ENCODE measurements at places on chromosomes 6 and 20.

- DNase-seq: no peak
These were observed 605.4 kb upstream of the HTR1E start for GRCh38 chr6:86331919-86332318.

DNA sequence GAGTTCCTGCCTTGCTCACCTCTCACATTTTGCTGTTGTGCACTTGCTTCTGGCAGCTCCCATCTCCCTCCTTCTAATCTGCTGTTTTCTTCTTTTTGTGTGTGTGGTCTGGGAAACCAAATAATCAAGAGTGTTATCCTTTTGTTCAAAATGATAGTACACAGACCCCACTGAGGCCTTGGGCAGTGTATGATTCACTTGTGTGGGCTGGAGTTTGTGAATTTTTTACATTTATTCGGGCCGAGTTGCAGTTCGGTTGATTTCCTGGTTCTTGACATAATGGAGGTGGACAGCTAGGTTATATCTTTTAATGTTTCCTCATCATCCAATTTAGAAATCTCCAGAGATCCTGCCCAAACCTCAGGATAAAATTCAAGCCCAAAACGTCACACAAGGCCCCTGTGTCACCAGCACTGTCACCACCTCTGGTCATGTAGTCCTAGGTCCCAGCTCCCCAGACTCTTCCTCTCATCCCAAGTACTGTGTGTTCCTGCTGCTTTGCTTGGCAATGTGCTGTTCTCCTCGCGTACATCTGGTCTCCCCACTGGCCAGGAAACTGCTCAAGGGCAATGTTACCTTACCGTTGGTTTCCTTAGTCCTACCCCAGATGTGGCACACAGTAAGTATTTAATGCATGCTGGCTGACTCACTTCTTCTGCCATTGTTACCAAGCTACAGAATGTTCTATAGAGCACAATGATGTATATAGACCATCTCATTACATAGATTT is 55.7 kb upstream of the PHACTR2 start:
- DNase-seq: no peak

GRCh38 chr20:50673466-50674137 is 17.7 kb downstream of the RIPOR3 start:
- DNase-seq: no peak

DNA sequence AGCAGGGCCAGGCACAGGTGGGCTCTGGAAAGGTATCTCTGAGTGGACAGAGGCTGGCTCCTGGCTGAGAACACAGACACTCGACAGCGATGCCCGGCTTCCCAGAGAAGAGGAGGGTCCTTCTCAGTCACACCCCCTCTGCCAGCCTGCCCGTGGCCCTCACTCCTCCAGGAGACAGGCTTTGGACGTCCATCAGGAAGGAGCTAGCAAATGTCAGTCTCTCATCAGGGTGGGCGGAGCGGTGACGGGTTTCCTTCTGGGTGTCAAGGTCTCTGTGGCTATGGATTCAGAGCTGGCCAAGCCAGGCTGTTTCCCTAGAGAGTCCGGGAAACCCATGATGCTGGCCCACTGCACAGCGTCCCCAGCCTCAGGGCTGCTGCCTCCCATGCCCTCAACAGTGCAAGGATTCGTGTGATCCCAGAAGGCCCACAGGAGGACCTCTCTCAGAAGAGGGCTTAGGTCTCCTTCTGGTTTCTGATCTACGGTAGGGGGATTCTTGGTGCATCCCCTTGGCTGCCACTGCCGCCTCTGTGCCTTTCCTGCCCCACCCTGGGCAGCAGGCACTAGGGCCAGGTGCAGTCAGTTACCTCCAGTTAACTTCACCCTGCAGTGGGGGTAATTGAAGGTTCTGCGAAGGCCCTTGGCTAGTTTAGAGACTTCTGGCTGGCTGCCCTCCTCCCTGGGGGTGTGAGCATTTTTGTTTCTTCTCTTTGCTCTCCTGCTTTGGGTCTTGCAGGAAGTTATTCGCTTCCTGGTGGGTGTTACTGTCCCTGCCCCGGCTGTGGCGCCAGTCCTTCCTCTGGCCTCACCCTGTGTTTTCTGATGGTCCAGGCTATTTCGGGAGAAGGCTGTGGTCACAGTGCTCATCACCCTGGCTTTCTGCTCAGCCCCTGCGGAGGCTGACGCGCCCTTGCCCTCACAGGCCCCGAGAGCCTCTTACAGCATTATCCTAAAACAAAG is 80.2 kb downstream of the CDH4 start:
- DNase-seq: no peak

DNA sequence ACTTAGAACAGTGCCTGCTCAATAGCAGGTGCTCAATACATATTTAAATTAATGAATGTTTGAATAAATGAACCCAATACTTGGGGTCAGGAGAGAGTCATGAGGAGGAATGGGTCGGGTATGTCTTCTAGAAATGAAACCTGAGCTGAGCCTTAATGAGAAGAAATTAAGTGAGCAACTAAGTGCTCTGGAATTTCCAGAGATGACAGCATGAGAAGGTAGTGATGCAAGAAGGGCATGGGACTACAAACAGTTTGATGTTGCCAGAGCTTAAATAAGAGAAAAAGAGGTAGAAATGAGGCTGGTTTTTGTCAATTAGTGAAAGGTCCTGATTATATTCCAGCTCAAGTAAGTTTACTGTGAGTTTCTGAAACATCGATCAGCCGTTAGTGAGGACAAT is 82.9 kb downstream of the PDE10A start:
- no peak for DNase-seq

- DNase-seq: no peak
These were observed 26.1 kb downstream of the PXDC1 start for GRCh38 chr6:3725145-3726047.

DNA sequence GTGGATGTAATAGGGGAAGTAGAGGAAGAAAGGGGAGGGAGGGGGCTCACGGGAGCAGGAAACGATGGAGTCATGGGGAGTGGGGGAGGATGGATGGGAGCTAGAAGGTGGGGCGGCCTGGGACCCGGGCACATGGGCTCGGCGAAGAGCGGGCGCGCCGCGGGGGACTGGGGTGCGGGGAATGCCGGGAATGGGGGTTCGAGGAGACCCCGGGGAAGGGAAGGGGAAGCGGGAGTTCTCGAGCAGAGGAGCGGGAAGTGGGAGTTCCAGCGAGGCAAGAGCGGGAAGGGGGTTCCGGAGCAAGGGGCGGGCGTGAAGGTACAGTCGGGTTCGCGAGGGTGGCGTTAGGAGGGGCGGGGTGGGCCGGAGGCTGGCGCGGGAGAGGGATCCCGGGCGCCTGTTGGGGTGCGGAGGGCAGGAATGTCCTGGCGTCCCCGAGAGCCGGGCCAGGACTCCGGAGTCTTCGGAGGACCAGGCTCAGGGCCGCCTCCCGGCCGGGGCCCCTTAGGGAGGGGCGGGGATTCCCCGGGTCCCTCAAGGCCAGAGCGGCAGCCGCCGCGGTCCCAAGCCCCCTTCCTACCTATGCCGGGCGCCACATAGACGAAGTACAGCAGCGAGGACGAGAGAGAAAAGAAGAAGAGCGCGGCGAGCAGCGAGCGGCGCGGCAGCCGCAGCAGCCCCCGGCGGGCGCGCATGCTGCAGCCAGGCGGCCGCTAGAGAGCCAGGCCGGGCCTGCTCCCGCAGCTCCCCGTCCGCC is 504 bp downstream of the B4GALT5 start:
- DNase-seq: peak; percentile 21

Measured in activated CD4-positive, alpha-beta T cell treated with anti-CD3 and anti-CD28 coated beads, Interleukin-2, amount 50 U/mL, for 1 hour (primary cell).